ENCODE measurements at places on chromosomes 3 and 15. TPM values are rescaled to one million over a fixed set of nuclear protein-coding genes. Genes with fewer than 3 reads are reported as not detected.
A peak's percentile ranks its signal among the peaks of the same experiment; 100 is the strongest.

- H3K4me3 ChIP-seq, result no peak overlapping the region
- DNase-seq, result no peak
- H3K27ac ChIP-seq, result no peak overlapping the region
- no peaks in the 10 kb centered on the region for H3K4me1 ChIP-seq
Measured at GRCh38 chr3:188706176-188706575, 465.6 kb upstream of the TPRG1 start.

GRCh38 chr3:134334901-134335280, 39.4 kb downstream of the AMOTL2 start:
- DNase-seq, result no peak
- H3K4me3 ChIP-seq, result no peak overlapping the region
- peaks cover 14% of the 10 kb centered on the region for H3K4me1 ChIP-seq
- no peak overlapping the region for H3K27ac ChIP-seq

DNA sequence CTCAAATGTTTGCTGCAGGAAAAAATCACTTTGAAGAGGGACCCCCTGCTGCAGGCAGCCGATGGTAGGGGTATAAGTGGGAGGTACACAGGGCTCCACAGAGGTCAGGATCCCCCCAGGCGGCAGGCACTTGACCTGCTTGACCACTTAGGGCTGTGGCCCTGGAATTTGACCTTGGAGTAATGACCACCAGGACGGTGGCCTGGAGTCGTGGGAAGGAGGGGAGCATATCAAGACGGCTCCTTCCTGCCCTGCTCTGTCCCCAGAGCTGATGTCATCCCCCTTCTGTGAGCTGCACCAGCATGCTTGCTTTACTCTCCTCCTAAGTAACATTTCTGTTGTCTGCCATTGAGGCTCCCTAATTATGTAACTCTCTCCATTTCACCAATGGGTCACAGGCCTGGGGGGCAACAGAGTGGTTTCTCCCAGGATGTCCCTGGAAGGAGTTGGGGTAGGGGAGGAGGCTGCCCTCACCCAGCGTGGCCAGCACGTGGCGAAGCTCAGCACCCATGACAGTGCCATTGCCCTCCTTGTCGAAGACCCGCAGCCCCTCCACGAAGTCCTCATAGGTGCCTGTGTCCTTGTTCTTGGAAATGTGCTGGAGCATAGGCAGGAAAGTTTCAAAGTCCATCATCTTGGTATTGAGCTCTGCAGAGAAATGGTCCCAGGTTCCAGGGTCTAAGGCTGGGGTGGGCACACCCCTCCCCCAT, 4.1 kb downstream of the MYL3 start:
- peak; percentile 46 for DNase-seq
- peak overlapping the region; percentile 81 for H3K27ac ChIP-seq
- no peak overlapping the region for H3K4me3 ChIP-seq
- no peaks in the 10 kb centered on the region for H3K27me3 ChIP-seq
- peaks cover 6% of the 10 kb centered on the region for H3K36me3 ChIP-seq

- no peak overlapping the region for H3K27ac ChIP-seq
- H3K4me1 ChIP-seq, result no peaks in the 10 kb centered on the region
- H3K27me3 ChIP-seq, result no peaks in the 10 kb centered on the region
- DNase-seq, result no peak
- no peaks in the 10 kb centered on the region for H3K36me3 ChIP-seq
Measured at GRCh38 chr3:46990573-46991374, 11.3 kb downstream of the NBEAL2 start.

GRCh38 chr3:21920421-21920861, 169.4 kb upstream of the ZNF385D start:
- no peaks in the 10 kb centered on the region for H3K36me3 ChIP-seq
- no peaks in the 10 kb centered on the region for H3K4me1 ChIP-seq
- DNase-seq, result no peak
- H3K27me3 ChIP-seq, result no peaks in the 10 kb centered on the region

The ITGB5 gene
- 59.8 TPM for total RNA-seq

The SLC28A1 gene
- total RNA-seq, result 0.23 TPM
